ENCODE measurements at places on chromosomes 6 and 20. TPM values are rescaled to one million over a fixed set of nuclear protein-coding genes. Genes with fewer than 3 reads are reported as not detected.

DNA sequence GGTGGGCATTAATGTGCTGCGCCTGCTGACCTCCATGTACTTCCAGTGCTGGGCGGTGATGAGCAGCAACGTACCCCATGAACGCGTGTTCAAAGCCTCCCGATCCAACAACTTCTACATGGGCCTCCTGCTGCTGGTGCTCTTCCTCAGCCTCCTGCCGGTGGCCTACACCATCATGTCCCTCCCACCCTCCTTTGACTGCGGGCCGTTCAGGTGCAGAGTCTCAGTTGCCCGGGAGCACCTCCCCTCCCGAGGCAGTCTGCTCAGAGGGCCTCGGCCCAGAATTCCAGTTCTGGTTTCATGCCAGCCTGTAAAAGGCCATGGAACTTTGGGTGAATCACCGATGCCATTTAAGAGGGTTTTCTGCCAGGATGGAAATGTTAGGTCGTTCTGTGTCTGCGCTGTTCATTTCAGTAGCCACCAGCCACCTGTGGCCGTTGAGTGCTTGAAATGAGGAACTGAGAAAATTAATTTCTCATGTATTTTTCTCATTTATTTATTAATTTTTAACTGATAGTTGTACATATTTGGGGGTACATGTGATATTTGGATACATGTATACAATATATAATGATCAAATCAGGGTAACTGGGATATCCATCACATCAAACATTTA, 35.2 kb upstream of the NOP56 start:
- no peak overlapping the region for H3K4me3 ChIP-seq
- H3K36me3 ChIP-seq = no peaks in the 10 kb centered on the region
- no peak for DNase-seq
- no peak overlapping the region for H3K27ac ChIP-seq

DNA sequence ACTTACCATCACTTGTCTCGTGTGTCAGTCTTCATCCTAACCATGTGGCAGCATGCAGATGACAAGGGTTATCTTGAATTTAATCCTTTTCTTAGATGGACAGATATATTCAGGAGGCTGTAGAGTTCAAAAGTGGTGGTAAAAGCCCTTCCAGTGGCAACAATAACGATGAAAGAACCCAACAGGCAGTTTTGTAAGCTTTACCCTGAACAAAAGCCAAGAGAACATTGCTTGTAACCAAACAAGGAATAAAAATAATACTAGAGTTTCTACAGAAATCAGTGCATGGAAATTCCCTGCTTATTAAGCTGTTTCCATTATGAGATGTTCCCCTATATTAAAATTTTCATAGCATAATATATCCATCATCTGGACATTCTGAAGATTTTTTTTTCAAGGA, 69.7 kb downstream of the PDE7B start:
- H3K27ac ChIP-seq = no peak overlapping the region
- no peaks in the 10 kb centered on the region for H3K36me3 ChIP-seq
- no peaks in the 10 kb centered on the region for H3K27me3 ChIP-seq
- no peak for DNase-seq
- H3K4me3 ChIP-seq = no peak overlapping the region

The C20orf144 gene
- total RNA-seq = not detected

The RALGAPA2 gene
- 28.5 TPM for total RNA-seq

The WFDC10B gene
- not detected for total RNA-seq

The THEMIS gene
- 0.43 TPM for total RNA-seq

All from right atrium auricular region (tissue), 2 donors.